ENCODE measurements at places on chromosomes 3 and 15. TPM values are rescaled to one million over a fixed set of nuclear protein-coding genes. Genes with fewer than 3 reads are reported as not detected.

Gene COL6A5
- total RNA-seq, result not detected

Gene ZNF660
- 0.79 TPM for total RNA-seq

- DNase-seq, result no peak
Measured at GRCh38 chr3:10712121-10712520, 103.9 kb upstream of the SLC6A11 start.

DNA sequence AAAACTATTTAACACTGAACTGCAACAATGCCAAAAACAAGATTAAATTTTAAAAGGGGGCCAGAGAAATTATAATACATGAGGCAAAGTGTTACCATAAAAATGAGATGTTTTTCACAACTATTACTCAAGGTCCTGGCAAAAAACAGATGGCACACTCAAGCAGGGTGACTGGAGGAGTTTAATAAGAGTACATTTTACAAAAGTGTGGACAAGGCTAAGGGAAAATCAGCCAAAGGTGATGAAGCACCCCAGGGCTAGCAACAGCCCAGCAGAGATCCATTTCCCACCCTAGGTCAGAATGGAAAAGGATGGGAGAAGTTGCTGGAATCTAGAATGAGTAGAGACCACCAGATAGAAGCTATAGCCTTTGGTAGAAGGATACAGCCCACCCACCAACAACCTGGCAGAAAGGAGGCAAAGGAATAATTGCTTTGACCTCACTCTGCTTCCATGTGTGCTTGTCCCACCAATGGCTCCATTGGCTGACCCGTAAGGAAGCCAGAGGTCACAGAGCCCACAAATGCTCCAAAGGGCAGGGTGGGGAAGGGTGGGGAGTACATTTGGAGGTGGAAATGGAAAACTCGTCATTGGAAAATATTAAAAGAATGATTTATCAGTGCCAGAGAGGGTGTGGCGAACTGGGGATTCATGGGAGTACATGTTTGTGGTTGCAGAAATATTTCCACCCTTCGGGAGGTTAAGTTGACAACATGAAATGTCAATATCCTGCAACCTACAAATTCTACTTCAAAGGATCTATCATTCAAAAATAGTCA, 161.0 kb upstream of the UBE2E2 start:
- no peak for DNase-seq

DNA sequence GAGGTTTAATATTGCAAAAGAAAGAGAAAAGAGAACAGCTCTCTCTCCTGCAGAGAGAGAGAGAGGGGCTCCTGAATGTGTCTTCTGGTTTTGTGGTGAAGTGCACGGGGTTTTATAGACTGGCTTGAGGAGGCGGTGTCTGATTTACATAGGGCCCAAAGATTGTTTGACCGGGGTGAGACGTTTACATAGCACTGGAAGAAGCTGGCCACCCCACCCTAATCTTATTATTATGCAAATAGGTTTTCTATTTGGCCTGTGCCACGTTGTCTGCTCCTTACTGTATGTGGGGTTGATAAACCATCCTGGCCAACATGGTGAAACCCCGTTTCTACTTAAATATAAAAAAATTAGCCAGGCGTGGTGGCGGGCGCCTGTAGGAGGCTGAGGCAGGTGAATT, 268.6 kb downstream of the SV2B start:
- no peak for DNase-seq

DNA sequence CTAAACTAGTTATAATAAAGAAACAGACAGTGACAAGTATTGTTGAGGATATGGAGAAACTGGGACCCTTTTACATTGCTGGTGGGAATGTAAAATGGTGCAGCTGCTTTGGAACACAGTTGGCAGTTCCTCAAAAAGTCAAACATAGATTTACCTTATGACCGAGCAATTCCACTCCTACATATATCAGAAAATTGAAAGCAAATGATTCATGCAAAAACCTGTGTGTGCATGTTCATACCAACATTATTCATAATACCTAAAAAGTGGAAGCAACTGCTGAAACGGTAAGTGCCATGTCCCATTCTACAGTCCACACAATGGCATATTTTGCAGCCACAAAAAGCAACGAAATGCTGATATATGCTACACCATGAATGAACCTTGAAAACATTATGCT, 12.2 kb upstream of the SEC61A1 start:
- no peak for DNase-seq

DNA sequence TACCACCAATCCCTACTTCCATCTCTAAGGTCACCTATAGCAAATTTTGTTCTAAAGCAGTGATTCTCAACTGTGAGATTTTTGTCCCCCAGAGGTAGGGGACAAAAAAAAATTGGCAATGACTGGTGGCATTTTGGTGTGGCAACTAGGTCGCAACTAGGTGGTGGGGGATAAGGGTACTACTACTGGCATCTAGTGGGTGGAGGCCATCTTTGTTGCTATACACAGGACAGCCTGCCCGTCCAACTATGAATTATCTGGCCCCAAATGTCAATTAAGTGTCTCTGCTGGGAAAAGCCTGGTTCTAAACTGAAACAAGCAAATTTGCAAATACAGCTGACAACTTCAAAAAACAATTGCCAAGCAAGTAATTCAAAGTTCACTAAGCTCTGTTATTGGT, 1.4 kb downstream of the MTMR10 start:
- peak; percentile 52 for DNase-seq

DNA sequence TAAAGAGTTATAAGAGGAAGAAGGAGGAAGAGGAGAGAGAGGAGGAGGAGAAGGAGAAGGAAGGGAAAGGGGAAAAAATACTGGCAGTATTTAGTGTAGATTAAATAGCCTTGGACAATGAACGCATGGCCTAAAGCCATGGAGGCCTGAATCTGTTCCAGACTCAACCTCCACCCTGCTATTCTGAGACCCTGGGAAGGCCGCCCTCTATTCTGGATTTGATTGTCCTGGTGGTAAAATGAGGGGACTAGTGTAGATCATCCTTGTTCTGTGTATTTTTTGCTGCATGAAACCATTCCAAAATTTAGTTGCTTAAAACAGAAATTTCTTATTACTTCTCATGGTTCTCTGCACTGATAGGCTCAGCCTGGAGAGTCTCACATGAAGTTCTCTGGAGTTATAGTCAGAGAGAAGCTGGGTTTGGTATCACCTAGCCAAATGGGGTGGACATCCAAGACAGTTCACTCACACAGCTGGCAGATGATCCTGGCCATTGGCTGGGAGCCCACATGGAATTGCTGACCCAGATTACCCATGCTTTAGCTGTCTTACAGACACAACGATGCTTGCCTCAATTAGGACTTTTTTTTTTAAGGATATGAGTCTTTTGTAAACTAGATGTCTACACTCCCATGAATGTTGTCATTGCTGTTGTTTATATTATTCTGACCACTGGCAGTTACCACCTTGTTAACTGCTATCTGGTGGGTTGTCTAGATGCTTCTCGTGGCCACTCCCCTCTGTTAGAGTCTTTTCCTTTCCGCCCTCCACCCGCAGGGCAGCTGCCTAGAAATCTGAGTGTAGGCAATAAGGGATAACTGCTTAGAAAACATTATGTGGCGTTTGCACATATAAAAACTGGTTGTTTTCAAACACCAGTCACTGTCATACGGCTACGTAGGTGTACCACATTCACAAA, 149.9 kb downstream of the SST start:
- DNase-seq, result no peak
